ENCODE measurements at places on chromosomes 11 and 22. TPM values are rescaled to one million over a fixed set of nuclear protein-coding genes. Genes with fewer than 3 reads are reported as not detected.

PHLDA2 gene
- polyA plus RNA-seq = 10.6 TPM

FOLR1 gene
- polyA plus RNA-seq = 18.6 TPM

- no peak for DNase-seq
Measured at GRCh38 chr11:131692151-131692550, 321.7 kb downstream of the NTM start.

DNA sequence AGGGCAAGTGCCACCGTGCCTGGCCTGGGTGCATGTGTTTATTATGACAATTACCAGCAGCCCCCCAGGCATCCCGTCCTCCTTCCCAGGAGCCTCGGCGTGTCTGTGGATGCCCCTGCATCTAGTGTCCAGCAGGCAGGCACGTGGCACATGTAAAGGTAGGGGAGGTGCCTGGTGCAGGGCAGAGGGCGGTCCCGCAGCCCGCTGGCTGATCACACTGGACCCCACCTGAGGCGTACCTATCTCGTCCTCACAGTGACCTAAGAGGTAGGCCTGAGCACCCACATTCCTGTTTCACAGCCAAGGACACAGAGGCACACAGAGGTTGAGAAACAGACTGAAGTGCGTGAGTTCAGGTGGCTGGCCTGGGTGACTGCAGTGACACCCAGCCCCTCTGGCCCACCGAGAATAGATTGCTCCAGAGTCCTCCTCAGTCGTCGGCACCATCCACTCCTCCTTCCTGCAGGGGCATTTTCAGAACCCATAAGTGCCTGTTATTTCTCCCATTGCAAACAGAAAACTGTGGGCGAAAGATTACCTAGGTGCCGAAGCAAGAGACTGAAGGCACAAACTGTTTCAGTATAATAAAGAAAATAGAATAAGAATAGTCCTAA, 3.0 kb upstream of the PHRF1 start:
- DNase-seq = no peak

- DNase-seq = peak; percentile 95
Measured at GRCh38 chr22:50185375-50186087, at the start of gene TRABD. TRABD (plus strand) TSS chr22:50185913; CDS start chr22:50193061, 7,148 bp downstream.

DNA sequence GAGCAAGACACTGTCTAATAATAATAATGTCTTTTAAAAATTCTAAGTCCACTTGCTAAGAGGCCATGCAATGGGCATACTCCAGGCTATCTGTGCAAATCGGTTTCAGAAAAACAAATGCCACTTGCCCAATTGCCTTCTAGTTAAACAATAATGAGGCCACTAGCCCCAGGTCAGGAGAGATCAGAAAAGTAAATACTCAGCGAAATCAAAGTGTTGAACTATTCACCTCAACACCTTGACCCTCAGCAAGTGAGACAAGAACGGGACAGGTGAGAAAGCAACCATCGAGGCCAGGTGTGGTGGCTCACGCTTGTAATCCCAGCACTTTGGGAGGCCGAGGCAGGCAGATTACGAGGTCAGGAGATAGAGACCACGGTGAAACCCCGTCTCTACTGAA, 72.3 kb upstream of the SYN3 start:
- DNase-seq = no peak

DNA sequence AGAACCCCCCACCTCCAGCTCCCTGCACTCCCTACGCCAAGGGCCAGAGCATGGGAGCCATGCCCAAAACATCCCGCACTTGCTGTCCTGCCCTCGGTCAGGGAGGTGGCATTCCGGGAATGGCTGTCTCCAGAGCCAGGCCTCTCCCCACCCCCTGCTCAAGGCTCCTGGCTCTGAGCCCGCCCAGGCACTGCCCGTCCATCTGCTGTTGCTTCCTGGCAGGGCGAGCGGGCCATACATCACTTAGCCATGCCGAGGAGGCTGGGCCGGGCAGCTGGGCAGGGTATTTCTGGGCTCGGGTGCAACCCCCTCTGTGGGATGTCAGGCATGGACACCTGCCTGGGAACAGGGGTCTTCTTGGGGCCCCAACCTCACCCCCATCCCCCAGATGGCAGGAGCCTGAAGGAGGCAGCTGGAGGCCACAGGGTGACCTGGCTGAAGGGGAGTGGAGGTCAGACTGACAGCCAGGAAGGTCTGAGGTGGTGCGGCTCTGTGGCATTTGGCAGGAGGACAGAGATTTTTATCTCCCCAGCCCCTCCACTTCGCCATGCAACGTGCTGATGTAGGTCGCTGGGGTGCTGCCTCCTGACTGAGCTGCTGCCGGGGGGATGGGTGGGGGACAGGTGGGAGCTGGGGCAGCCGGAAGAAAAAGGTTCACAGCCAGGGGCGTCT, 8.7 kb upstream of the CABP7 start:
- DNase-seq = peak; percentile 65

GRCh38 chr11:450809-451451, 851 bp downstream of the PTDSS2 start:
- DNase-seq = peak; percentile 82

GRCh38 chr11:44702889-44703288, 23.9 kb upstream of the TSPAN18 start:
- no peak for DNase-seq

DNA sequence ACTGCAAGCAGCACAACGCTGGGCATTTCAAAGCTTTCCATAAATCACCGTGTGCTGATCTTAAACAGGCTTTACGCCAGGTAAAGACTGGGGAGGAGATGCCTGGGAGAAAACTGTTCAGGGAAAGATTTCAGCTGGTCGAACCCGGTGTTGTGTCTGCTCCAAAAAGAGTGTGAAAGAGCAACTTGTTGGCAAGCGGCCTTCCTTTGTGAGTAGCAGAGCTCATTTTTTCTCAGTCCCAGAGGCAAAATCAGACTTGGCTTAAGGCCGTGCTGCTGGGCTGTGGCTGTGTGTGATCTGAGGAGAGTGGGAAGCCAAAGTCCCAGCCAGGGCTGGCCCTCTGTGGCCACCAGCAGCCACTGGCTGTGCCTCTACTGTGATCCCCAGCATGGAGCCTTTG, 75.7 kb upstream of the E2F8 start:
- DNase-seq = peak; percentile 41

Data from brain (organoid and tissue), 16 donors.